ENCODE measurements at places on chromosomes 12 and 14.

DNA sequence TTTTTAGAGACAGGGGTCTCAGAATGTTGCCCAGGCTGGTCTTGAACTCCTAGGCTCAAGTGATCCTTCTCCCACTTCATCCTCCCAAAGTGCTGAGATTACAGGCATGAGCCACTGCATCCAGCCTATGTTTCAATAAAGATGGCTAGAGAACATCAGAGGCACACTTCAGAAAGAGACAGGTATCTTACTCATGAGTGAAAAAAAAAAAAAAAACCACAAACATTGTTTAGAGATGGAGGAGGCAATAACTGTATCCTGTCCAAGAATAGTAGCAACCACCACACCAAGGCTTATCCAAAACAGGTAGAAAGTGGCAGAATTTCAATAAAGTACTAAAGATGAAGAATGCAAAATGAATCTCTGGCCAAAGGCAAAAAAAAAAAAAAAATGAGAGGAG lies 30.3 kb downstream of the EEA1 start:
- DNase-seq, result no peak

- no peak for DNase-seq
These were observed 20.8 kb upstream of the STRAP start for GRCh38 chr12:15861404-15861803.

DNA sequence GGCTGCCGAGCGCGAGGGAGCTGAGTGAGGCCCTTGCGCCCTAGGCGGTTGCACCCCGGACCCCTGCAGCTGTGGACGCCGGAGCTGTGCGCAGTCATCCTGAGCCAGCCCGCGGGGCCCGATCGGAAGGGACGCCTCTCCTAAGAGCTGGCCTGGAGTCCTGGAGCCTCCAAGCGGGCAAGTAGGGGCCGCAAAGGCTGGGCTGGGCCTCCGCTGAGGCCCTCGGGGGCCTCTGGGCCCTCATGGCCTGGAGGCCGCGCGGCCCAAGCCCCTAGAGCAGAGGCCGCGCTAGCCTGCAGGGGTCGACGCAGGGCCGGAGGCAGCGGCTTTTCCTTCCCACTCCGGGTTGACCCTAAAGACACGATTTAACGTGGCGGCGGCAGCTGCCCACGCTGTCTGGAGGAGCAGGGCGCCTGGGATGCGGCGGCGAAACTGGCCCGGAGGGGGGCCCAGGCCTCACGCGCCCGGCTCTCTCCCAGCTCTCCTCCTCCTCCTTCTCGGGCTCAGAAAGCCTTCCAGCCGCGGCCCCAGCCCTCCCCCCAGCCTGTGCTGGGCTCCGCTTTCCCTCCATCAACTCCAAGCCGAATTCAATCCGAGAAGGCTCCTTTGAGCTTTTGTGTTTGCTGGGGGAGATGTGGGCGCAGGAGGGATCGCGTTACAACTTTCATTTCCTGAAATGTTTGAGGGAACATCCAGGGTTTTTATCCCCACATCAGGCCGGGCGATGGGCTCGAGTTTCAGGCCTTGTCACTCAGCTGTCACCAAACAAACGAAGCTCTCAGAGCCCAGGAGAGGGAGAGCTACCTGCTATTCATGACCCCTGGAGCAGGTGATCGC lies 11.6 kb downstream of the SIX1 start:
- no peak for DNase-seq

- no peak for DNase-seq
These were observed 9.2 kb upstream of the MMP17 start for GRCh38 chr12:131818821-131819585.

- no peak for DNase-seq
These were observed 8.5 kb downstream of the SLC38A1 start for GRCh38 chr12:46260124-46260912.

DNA sequence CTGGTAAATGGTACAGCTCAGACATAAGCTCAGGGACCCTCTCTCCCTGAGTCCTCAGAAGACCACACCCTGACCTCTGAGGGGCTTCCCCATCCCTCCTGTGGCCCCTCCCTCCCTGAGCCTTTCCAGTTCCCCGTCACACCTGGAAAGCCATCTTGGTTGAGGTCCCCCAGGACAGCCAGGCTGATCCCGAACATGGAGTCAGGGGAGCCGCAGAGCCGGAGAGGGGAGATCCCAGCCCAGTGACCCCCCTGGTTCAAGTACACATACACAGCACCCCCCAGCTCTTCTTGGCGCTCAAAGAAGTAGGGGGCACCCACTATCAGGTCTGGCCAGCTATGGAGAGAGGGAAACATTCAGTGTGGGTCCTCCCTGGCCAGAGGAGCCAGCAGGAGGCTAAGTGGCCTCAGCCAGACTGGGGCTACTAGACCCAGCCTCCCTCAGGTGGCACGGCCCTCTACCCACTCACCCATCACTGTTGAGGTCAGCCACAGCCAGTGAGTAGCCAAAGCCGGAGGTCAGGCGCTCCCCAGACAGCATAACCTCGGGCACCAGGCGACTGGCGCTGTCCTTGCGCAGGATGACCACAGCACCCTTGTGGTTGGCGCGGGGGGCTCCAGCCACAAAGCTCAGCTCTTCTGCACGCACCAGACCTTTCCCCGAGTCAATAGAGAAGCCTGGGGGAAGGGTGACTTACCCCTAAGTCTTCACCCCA lies 9.3 kb downstream of the ITGA7 start:
- DNase-seq, result no peak

GRCh38 chr14:94161981-94162380 lies 12.1 kb upstream of the PPP4R4 start:
- DNase-seq, result peak; percentile 55

GRCh38 chr14:102493585-102493984 lies 16.0 kb downstream of the ANKRD9 start:
- no peak for DNase-seq

GRCh38 chr12:92502417-92503028 lies 200.3 kb upstream of the PLEKHG7 start:
- no peak for DNase-seq

- no peak for DNase-seq
These were observed 94.4 kb downstream of the CRACR2A start for GRCh38 chr12:3658327-3659163.

DNA sequence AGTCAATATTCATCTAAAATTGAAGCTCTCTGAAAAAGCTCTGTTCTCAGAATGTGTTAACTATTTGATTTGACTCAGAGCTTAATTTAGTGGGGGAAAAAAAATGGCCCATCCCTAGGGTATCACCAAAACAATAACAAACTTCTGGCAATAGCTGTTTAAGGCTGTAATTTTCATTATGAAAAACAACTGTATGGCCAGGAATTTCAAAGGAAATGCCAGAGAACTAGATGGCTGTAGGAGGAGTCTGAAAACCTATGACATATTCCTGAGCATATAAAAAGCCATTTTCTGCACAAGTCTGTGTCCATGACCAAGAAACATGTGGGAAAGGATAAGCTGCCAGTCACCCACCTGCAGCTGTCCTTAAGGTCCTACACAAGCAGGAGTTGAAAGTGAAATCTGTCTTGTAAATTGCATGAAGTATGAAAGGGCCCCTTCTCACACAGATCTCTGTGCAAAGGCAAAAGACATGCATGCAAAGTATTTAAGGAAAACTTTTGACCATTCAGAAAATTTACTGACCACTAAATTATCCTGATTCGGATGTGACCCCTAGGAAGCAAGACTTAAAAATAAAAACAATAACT lies 299.1 kb downstream of the BTG1 start:
- no peak for DNase-seq

GRCh38 chr12:2101359-2101758 lies 48.6 kb downstream of the CACNA1C start:
- DNase-seq, result no peak

DNA sequence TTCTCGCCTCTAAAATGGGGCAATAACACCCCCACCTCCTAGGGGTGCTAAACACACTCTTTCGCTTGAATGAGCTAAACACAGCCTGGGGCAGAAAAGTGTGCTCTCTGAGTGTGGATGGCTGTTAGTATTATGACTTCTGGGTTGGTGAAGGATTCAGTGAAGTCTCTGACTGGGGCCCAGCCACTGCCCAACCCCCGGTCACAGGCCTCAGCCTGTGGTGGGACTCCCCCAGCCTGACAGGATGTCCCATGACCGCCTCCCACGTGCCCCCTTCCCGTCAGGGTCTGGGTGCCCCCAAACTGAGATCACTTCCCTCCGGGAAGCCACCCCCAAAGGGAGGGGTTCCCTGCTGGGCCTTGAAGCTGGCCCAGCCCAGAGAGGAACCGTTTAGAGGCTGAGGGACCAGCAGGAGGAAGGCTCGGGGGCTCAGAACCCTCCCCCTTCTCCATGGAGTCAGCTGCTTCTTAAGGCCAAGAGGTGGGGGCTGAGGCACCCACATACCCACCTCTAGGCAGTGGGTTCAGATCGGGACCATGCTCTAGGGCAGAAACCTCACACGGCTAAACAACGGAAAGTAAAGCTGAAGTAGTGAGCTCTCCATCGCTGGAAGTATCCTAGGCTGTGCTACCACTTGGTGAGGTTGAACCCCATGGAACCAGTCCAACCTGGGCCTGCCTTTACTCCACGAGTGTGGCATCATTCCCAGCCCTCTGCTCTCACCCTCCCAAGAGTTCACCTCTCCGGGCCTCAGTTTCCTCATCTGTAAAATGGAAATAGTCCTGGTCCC lies 13.8 kb downstream of the DTX1 start:
- peak; percentile 71 for DNase-seq

DNA sequence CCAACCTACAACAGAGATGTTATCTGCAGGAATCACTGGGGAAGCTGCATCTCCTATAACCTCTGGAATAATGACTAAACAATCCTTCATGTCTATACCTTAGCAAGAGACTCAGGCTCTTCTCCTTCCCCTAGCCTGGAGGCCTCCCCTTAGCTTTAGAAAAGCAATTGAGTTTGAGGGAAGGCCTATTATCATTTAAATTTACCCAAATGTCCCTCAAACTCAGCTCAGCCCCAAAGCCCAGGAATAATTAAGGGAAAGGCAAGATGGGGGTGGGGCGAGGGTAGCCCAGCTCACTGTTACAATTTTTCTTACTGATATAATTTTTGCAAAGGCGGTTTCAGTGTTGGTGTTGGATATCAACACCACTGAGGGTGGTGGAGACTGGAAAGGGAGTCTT lies 151.4 kb upstream of the EEA1 start:
- no peak for DNase-seq

DNA sequence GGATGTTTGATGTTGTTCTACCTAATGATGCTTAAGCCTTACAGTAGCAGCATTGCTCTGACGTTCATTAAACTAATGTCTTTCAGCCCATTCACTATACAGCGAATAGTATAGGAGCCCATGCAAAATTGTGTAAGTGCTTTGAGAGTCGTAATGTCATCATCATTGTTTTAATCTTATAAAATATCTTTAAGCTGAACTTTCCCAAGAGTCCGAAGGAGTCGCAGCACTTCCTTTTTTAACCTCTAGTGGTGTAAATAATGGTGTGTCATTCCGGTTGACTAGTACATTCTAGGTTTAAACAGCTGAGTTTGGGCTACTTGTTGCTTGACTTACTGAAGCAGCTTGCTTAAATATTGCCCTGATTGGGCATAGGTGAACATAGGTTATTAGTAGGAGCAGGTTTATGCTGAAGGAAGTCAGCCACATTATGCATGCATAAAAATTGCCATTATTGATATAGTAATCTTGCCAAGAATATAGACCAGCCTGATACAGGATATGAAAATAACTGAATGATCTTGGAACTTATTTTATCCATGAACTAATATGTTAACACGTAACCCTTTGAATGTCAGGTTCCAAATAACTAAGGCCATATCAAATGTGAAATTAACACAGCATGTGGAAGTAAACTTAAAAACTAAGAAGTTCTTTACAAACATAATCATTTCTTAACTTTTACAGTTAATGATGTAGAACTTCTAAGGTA lies 2.6 kb downstream of the WNK1 start:
- peak; percentile 81 for DNase-seq

DNA sequence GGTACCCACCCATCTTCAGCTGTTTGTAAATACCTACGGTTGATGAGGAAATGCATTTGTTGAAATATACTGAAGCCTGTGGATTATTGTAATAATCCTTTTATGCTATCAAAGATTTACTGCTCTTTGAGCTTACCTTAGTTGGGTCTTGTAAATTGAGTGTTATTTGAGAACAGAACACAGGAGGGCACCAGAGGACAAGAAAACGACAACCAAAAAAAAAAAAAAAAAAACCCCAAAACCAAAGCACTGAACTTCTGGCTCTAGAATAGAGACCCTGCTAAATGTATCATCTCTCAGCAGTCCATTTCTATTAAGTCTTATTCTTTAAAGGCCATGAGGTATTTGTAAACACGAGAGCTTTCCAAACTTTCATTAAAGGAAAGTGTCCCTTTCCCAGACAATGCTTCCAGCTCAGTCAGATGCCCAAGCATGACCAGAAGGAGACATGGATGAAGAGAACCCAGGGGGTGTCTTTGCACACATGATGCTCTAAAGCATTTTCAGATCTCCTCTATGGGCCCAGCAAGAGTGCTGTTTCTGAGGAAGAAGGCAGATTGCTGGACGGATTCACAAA lies 763.9 kb downstream of the NRXN3 start:
- DNase-seq, result no peak

- DNase-seq, result no peak
These were observed 22.2 kb downstream of the TMEM30B start for GRCh38 chr14:61258985-61259384.

- no peak for DNase-seq
These were observed 1.1 kb downstream of the RPS26 start for GRCh38 chr12:56042843-56043242.

GRCh38 chr12:49200919-49201594 lies 12.2 kb upstream of the TUBA1A start:
- DNase-seq, result no peak

- no peak for DNase-seq
These were observed 33.3 kb upstream of the GCH1 start for GRCh38 chr14:54935958-54936357.

- peak; percentile 23 for DNase-seq
These were observed 47.0 kb upstream of the ERGIC2 start for GRCh38 chr12:29427964-29428363.

- no peak for DNase-seq
These were observed 4.4 kb upstream of the NR4A1 start for GRCh38 chr12:52046859-52047258.

- DNase-seq, result no peak
These were observed 71.0 kb downstream of the TMTC2 start for GRCh38 chr12:82757656-82758055.

DNA sequence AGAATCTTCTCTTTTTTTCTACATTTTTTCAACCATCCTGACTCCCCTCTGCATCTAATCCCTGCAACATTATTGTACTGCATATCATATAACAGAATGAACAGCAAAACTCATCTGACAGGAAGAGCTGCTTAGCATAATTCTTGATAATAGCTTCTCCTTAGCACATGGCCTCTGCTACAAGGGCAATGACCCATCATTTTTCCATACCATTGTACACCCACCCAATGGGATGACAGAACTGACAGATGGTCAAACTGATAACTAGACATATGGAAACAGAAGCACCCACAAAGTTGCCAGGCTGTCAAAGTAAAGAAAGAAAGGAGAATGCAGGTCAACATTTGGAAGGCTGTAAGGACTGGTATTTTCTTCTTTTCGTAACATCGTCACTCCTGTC lies 390.4 kb upstream of the USP15 start:
- DNase-seq, result no peak

DNA sequence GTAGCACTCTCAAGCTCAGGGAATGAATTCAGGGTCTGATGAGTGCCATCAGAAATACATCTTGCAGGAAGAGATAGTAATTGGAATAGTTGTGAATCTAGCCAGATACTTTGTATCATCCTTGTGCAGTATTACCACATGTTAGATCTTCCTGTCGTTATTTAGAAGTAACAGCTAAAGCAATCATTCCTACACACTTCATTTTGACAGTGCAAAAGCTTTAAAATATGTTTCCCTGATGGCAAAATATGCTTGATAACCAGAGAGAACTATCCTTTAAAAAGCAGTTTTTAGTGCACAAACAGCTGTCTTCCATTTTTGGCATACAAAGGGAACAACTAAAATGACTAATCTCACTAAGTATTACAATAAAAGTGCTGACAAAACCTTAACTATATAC lies 149.5 kb upstream of the SLC38A2 start:
- no peak for DNase-seq
